T-helper 22 cell (primary cell): ENCODE measurements at places on chromosomes 2 and 18.

- no peak for DNase-seq
Observed at GRCh38 chr18:73952296-73952946, 195.2 kb downstream of the FBXO15 start.

DNA sequence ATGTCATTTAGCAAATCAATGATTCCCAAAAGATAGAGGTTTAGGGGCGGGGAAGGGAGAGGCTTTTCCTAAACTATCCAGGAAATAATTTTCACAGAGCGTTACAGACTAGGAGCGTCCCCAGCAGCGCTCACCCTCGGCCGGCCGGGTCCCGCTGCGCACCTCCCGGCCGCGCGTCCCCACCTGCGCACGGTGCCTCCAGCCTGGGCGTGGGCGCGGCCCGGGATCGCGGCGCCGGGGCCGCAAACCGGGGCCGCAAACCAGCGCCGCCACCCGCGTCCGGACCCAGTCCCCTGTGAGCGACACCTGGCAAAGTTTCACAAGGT lies 684 bp upstream of the ZCCHC2 start:
- DNase-seq, result no peak

DNA sequence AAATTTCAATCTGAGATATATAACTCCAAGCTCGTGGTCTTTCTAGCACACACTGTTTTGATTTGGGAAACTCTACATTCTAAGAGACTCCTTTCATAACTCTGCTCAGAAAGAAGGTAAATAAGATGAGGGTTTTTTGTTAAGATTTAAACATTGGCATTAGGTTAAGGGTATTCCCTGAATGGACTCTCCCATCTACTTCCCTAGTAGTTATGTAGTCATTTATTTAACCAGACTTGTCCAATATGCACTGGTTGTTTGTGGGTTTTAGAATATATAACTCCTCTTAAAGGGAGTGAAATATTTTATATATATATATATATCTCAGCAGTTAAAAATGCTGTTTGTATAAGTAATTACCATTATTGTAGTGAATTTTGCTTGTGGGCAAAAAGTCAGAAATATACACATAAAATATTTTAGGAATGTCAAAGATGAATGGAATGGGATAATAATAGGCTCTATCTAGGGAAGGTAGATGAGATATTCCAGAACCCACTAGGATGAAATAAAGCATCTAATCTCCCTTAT lies 61.5 kb upstream of the WDR75 start:
- no peak for DNase-seq

DNA sequence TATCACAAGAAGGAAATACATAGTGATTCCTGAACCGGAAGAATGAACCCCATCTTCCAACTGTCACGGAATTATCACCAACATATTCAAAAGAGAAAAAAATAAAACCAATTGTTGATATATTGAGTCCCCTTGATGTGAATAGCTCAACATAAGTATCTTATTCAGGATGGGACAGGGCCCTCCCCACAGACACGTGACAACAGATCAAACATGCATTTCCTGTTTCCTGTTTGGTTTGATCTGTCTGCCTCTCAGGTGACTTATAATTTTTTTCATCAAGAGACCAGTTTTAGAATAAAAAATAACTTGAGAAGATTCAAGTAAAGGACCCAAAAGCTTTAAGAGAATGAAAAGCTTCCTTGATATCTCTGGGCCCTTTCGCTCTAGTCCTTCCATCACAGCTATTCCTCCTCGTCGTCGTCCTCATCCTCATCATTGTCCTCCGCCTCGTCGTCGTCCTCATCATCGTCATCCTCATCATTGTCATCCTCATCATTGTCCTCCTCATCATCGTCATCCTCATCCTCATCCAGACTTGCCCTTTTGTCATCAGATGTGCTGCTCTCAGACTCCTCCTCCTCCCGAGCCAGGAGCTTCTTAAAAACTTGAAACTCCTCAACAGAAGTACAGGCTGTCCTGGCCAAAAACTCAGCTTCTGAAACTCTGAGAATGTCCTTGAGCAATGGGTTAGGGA lies 6.3 kb downstream of the MTERF4 start:
- DNase-seq, result peak; percentile 62

DNA sequence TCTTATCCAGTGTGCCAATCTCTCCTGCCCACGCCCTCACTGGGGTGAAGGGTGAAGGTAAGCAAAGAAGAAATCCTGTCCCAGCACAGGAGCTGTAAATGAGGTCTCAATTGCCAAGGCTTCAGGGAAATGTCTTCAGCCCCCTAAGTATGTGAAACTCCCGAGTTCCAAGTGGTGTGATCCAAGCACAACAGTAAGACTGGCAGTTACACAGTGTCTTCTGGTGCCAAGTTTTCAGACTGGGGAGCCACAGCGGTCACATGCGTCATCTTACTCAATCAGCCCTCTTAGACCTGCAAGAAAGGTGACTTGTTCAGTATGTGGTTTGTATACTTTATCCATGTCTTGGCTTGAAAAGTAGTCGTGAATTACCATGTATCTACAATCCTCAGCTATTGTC lies 55.0 kb upstream of the SPRED2 start:
- no peak for DNase-seq

GRCh38 chr18:52343138-52343537 lies 3.1 kb downstream of the DCC start:
- no peak for DNase-seq

DNA sequence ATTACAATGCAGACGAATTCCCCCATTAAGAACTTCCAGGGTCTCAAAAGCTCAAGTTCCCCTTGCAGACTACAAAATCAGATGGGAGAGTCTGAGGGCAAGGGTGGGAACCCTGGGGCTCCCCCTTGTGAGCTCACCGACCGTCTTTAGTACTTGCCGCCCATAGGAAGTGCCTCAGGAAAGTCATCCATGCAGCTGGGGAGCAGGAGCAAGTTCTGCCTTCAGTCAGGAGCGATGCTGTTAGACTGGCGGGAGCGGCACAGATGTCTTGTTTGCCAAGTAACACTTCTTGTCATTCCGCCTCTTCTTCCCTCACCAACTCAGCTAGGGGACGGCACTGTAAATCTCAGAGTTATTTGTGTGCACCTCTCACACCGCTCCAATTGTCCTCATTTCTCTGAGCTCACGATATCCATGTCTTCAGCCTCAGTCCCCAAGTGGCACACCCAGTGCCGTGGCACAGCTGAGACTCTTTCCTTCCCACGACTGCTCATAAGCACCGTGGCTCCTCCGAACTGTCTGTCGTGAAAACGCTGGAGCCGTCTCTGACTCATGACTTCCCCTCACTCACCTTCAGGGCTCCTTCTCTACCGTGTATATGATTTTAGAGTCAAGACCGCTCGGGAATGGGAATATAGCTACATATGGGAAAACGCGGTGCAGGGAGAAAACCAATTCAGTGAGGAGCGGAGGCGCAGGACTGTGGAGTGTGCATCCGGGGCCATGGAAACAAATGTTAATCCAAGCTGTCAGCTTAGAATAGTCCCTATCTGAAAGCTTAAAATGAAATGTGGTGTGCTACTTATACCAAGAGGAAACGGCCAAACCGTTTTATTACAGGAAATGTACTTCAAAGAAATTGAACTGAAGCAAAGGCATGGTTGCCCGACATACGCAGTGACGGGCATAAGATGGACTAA lies 34.0 kb downstream of the UXS1 start:
- peak; percentile 58 for DNase-seq

DNA sequence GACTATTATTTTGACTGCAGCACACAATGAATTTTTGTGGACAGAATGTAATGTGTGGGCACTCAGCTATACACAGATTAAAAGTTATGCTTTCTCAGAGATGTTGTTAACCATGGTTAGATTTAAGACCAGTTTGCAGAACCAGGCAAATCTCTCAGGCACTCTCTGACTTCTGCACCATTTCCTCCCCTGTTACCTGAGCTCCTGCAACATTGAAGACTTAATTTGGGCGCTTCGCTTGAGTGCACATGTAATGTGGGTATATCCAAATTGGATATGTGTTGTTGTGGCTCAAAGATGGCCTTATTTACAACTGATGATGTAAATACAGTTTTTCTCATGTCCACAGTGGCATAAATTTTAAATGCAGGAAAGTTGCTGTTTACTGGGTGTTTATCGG lies 469.4 kb downstream of the PTPRM start:
- no peak for DNase-seq

DNA sequence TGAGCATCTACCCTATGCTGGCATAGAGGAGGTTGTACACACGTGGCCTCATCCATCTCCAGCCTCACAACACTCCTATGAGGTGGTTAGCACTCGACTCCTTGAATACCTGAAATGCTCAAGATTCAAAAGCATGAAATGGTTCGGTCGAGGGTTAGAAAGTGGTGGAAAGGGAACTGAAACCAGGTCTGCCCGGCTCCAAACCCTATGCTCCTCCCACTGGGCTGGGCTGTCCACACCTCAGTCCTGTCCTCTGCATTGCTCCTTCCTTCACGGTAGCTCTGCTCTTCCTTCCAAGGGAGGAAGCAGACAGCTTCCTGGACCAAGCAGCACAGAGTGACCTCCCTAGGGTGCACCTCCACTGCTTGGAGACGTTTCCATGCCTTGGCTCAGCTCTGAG lies 565.2 kb upstream of the ID2 start:
- DNase-seq, result no peak

DNA sequence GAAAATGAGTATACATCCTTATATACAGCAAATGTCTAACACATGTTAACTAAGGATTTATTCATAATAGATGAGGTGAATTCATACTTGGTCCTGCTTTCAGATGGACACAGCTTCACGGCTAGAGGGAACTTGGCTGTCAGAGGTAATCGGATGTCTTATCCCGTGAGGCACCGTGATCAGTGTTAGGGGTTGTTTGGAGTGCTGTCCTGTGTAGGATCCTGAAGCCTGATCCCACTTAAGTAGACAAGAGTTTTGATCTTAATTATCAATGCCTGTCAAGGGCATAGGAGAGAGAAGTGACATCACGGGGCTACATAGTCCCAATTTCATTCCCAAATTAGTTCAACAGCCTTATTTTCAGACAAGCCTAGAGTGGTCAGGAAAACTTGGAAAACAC lies 204.6 kb downstream of the RNF144A start:
- no peak for DNase-seq

DNA sequence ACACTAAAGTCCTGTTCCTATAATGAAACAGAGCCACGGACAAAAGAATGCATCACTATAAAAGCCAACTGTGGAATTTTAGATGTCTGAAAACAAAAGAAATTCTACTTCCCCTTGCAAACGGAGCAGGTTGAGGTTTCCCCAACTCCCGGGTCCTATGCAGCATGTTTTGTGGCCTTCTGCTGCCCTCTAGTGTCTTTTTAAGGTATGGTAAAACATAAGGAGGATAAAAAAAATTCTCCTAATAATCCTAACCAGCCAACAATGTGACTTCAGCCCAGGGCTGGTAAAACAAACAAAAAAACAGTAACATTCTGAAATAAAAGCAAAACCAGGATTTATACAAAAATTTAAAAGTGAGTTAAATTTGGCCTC lies 539.5 kb downstream of the NRXN1 start:
- no peak for DNase-seq

- DNase-seq, result no peak
Observed at GRCh38 chr2:178279142-178279541, 84.8 kb downstream of the OSBPL6 start.
